Vagina (tissue), 2 donors: ENCODE measurements at places on chromosomes 4 and X.

- DNase-seq: no peak
Measured at GRCh38 chr4:73021634-73022033, 47.9 kb downstream of the COX18 start.

DNA sequence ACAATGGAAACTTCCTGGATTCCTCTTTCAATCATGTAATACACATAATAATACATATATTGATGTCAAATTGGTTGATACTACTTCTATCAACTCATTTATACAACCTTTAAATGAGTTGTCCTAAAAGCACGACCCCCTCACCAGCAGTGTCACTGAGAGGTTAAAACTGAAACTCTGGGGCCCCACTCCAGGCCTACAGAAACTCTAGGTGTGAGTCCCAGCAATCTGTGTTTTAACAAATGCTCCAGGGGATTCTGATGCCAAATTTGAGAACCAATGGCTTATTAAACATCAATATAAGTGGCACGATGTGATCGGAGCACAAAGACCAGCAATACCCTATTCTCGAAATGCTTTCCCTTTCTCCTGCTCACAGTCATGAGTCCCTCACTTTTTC is 47.9 kb downstream of the ATP8A1 start:
- no peak for DNase-seq

DNA sequence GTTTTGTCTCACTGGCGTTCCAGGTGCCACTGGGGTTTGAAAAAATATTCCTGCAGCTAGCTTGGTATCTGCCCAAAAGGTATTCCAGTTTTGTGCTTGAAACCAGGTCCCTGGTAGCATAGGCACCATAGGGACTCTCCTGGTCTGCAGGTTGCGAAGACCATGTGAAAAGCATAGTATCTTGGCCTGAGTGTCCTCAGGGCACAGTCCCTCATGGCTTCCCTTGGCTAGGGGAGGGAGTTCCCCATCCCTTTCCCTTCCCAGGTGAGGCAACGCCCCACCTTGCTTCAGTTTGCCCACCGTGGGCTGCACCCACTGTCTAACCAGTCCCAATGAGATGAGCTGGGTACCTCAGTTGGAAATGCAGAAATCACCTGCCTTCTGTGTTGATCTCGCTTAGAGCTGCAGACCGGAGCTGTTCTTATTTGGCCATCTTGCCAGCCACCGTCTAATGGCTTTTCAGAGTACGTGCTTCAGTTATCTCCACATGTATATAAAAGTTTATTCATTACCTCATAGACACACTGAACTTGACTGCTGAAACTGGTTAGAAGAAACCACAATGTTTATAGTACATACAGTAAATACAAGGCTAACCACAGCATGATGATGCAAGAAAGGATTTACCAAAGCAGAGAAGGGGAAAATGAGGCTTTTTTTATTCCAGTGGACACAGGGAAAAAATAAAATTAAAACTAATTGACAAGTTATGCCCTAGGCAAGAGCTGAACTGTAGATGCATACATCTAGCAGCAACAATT is 10.6 kb downstream of the PBDC1 start:
- DNase-seq: no peak

DNA sequence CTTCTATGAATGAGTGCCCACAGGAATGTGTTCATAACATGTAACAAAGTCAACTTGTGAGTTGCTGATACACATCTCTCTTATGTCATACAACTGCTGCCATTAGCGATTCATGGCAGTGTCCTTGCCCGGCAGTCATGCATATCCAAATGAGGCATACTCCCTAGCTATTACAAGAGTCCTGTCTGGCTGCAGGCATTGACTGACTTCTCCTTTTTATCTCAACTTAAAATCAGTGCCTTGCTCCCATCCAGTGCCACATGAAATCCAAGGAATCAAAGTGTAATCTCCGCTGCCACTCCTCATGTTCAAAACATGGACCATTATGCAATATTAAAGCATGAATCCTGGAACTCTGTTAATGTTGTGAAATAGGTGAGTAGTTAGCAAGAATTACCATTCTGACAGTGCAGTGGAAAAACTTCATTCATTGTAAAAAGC is 348.9 kb upstream of the FTHL17 start:
- DNase-seq: no peak

- DNase-seq: no peak
Measured at GRCh38 chr4:1991596-1992434, 17.0 kb downstream of the NELFA start.

GRCh38 chr4:158895797-158896576 is 127.2 kb downstream of the FNIP2 start:
- DNase-seq: no peak

DNA sequence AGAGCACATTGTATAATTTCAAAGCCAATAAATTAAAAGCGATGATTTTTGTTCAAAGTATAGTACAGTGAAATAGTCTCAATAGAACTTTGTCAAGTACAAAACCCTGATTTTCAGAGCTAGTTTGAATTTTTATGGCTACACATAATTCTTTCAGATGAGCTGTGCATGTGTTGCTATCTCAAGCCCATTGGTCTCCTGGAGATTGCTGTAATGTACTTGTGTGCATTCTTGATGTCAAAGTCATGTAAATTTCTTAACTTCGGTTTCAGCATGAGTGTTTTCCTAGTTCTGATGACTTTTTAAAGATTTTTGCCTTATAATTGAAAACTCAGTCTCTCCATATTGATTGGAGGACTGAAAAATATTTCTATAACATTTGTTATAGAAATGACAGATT is 200.8 kb downstream of the CEP135 start:
- no peak for DNase-seq

- no peak for DNase-seq
Measured at GRCh38 chr4:54959651-54960116, 165.7 kb downstream of the KDR start.

- no peak for DNase-seq
Measured at GRCh38 chr4:120765260-120765680, 157.3 kb downstream of the PRDM5 start.

DNA sequence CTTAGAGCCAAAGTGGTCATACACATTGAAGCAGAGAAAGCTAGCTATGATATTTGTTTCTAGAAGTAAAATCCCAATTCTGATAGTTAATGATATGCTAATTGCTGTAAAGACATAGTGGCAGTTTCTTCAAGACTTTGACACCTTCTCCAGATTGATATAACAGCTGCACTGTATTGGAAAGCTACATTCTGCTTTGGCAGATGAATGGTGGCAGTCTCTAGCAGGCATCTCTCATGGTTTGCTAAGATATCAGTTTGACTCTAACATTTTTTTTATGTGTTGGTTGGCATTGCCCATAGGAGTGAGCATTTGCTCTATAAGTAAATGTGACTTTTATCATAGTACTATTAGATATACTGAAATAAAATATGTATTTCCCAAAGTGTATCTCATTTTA is 128.2 kb downstream of the AFF2 start:
- DNase-seq: no peak

DNA sequence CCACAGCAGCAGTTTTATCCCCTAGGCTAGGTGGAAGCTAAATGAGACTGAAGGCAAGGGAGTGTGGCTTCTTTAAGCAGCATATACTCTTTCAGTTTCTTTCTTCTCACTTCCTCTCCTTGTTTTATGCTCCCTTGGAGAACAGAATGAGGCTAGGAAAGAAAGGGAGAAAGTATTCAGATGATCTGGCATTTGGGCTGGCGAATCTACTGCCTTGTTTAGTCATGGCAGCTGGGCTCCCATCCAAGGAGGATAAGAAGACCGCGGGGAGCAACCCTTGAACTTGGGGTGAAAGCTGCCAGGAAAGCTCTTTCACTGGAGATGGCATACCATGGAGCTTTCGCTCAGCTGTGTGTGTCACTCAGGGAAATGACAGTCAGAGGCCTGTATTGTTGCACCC is 72.1 kb downstream of the ARHGEF38 start:
- DNase-seq: no peak

DNA sequence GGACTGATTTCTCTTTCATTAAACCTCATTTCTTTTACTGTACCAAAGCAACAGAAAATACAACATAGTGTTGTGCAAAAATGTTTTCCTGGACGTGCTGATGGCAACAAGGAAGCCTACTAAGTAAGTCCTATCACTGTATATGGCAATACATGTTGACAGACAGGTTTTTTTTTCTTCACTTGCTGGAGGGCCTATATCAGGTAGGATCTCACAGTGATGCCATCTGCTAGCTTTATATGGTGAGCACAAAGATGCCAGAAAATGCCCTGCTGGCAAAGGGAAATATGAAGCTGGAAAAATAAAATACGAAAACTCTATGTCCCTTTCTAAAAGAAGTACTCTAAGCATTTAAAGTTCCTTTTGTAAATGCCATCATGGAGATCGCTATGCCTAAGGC is 119.0 kb upstream of the PDLIM3 start:
- no peak for DNase-seq
